ENCODE measurements at places on chromosomes 5 and 9.

- DNase-seq, result peak; percentile 83
Observed at GRCh38 chr9:124621371-124622328, 114.5 kb upstream of the NR5A1 start.

DNA sequence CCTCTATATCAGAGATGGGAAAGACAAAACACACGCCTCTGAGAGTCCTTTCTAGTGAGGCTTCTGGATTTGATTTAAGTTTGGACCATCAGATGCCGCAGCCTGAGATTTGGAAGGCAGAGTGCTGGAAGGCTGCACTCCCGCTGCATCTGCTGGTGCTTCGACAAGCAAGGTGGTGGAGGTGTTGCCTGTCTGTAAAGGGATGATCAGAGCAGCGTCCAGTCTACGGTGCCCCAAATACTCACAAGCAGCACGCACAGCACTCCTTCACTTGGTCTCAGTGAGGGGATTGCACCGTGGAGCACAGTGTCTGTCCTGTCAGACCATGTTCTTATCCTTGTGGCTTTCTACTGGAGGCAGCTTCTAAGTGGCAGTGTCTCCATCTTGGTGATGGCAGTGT is 221.4 kb downstream of the GADD45G start:
- no peak for DNase-seq

DNA sequence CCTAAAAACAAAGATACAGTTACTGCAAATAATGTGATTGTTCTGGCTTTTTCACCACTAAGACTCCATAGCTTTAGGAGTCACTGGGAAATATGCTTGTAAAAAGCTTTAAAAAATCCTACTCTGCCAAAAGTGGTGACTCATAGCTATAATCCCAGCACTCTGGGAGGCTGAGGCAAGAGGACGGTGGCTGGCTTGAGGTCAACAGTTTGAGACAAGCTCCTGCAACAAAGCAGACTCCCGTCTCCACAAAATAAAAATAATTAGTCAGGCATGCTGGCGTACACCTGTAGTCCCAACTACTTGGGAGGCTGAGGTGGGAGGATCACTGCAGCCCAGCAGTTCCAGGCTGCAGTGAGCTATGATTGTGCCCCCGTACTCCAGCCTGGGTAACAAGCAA is 406.4 kb downstream of the HTR1A start:
- no peak for DNase-seq

DNA sequence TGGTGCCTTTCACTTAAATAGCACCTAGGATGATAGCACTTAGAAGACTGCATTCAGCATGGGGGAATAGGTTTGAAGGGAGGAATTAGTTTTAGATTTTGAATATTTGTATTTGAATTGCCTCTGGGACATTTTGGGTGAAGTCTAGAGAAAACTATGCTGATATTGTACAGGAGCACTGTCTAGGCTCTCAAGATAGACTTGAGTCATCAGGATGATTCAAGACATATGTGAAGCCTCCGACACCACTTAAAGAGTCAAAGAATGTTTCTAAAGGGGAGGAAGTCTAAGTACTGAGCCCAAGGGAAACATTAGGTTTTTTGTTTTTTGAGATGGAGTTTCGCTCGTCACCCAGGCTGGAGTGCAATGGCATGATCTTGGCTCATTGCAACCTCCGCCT is 63.9 kb upstream of the CCDC180 start:
- no peak for DNase-seq

DNA sequence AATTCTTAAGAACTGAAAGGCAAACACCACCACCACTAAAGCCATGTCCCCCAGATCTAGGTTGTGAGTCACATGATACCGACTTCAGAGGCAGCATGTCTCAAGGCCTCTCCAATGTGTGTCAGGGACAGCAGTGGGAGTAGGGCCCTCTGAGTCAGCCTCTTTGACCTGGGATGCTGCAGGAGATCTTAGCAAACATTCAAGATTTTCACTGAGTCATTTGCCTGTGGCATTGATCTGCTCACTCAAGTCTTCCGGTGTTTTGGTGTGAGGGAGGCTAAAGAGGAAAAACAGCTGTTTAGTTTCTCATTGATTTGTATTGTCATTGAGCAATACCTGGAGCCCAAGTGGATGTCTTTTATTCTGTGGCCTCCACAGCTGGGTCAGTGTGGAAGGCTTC is 36.1 kb downstream of the TMC1 start:
- peak; percentile 74 for DNase-seq

DNA sequence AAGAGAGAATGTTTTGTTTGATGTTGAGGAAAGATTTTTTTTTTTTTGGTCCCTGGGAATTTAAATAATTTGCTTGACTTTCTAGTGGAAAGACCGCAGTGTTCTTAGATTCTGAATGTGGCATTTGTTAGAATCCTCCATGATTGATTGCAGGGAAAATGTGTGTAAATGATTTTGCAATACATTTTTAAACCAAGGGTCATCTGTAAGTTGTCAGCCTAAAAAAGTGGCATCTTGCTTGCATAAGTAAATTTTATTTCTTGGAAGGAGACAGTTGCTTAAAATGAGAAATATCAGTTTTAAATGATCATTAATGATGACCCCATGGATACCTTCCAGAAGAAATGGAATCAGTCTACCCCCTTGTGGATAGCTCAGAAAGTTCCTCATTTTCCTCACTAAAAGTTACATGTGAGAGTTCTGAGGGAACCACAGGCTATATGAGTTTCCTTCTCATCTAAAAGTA is 105.1 kb upstream of the SLC25A48 start:
- DNase-seq, result peak; percentile 34

GRCh38 chr9:91429501-91429900 is 5.9 kb upstream of the NFIL3 start:
- no peak for DNase-seq

- peak; percentile 49 for DNase-seq
Observed at GRCh38 chr5:125835293-125836172, 587.7 kb upstream of the GRAMD2B start.

DNA sequence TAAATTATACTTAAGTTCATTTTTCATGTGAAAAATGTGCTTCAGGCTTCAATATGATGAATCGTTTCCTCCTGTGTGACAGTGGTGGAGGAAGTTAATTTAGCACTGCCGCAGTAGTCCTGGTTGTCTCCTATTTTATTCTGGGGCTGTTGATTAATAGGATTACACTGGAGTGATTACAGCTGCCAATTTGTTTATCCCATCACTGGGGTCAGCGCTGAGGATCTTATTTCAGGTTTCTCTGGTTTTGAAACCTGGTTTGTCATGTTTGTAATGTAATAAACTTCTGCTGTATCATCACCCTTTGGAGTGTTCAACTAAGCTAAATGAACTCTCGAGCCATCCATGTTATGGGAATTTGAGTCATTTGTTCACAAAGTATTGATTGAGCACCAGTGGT is 241.7 kb upstream of the KCNN2 start:
- DNase-seq, result no peak

DNA sequence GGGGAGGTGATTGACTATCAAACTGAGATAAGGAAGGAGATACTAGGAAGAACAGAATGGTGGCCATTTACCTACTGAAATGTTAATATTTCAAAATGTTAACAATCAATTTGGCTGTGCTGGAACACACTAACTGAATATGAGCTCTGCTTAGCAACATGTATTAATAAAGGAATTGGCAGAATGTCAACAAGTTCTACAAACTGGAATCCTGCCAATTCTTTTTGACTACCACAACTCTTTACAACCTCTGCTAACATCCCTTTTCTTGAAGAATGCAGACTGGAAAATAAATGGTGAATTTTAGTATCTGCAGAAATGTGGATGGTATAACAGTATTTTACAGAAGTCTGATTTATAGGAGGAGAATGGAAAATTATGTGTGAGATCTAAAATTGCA is 446.4 kb downstream of the ISL1 start:
- peak; percentile 7 for DNase-seq

DNA sequence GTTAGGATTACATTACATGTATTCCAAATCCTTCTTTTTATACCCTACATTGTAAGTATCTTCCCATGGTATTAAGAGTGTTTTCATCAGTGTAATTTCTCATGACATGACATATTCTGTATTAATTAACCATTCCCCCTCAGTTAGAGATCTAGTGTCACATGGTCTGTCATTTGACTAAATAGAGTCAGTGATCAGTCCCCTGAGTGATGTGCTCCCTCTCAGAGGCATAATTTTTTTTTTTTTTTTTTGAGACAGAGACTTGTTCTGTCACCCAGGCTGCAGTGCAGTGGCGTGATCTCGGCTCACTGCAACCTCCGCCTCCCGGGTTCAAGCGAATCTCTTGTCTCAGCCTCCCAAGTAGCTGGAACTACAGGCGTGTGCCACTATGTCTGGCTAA is 218.6 kb downstream of the TTLL11 start:
- no peak for DNase-seq

DNA sequence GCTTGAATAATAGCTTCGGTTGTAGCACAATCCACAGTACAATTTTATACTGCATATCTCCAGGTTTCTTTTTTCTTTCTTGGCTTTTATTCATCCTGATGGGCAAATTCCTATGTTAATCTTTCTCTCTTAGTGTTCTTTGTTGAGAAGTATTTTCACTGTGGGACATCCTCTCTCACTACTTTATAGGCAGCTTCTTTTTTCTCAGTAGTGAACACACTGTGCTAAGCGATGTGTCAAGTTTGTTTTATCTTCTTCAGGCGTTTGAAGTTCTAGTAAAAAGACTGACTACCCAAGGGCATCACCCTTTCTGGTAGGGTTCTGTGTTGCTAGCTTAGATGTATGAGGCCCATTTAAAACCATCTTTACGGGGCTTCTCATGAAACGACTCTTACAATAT is 182.1 kb downstream of the FAM170A start:
- DNase-seq, result no peak

DNA sequence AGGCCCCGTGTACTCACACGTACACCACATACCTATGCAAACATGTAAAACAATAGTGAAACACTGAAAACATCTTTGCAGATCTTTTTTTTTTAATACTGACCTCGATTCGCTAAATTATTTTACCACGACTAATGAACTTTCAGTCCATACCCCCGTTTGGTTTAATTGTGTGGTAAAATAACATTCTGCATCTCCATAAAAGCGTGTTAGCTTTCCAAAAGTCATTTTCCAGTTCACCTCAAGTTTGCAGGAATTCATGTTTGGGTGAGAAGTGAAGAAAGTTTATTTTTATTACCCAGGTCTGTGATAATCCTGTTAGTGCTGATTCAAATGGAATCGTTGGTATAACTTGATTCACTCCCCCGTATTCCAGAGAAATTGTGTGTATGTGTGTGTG is 652 bp downstream of the ARSK start:
- no peak for DNase-seq

- DNase-seq, result no peak
Observed at GRCh38 chr9:87558606-87559190, 61.0 kb downstream of the DAPK1 start.

GRCh38 chr5:39262981-39263380 is 43.6 kb upstream of the FYB1 start:
- no peak for DNase-seq

DNA sequence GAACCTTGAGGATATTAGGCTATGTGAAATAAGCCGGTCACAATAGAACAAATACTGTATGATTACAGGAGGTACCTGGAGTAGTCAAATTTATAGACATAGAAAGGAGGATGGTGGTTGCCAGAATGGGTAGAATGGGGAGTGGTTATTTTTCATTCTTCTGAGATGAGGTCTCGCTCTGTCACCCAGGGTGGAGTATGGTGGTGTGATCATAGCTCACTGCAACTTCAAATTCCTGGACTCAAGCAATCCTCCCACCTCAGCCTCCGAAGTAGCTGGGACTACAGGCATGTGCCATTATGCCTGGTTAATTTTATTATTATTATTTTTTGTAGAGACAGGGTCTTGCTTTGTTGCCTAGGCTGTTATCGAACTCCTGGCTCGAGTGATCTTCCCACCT is 27.1 kb downstream of the SH3PXD2B start:
- no peak for DNase-seq

DNA sequence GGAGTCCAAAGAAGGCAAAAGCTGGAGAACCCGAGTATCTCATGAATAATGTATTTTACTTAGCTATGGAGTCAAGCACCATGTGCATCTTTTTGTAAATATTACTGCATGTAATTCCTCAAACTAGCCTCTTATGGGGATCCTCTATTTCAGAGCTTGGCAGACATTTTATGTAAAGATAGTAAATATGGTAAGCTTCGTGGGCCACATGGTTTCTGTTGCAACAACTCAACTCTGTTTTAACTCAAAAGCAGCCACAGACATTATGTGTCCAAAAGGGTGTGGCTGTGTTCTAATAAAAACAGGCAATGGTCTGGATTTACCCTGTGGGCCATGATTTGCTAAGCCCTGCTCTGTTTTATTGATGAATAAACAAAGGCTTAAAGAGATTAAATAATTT is 17.3 kb downstream of the DAPK1 start:
- DNase-seq, result no peak

DNA sequence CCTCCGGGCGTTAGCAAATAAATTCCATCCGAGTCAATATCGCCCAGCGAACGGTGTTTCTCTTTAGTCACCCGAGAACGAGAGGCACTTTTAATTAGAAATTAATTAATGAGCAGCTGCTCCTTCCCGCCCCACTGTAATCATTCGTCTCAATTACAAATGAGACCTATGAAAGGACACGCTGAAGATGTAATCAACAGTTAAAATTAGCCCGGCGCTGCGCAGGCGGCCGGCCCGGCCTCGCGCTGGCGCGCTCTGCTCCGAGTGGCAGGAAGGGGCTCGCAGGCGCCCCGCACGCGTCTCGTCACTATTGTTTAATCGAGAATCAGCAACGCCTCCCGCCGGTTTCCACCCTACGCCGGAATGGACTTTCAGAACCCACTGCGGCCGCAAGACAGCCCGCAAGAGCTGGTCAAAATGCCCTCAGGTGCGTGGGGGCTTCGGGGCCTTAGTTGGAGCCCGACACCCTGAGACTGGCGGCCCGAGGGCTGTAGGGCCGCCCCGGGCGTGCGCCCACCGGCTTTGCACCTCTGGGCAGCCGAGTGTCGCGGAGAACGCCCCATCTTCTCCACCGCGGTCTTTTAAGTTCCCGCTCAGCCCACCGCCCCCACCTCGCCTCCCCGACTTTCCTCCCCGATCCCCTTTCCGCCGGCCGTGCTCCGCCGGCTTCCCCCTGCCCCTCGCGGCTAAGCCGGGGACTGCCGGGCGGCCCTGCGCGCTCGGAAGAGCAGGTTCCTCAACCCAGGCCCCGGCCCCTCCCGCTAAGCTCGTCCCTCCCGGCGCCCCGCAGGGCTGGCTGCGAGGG is 597 bp upstream of the IRX4 start:
- no peak for DNase-seq

GRCh38 chr5:14870337-14871213 is 1.0 kb downstream of the ANKH start:
- DNase-seq, result no peak

- peak; percentile 30 for DNase-seq
Observed at GRCh38 chr5:154756009-154756867, 1.1 kb downstream of the LARP1 start.

- DNase-seq, result no peak
Observed at GRCh38 chr9:100401042-100401441, 25.9 kb upstream of the MSANTD3 start.

- DNase-seq, result no peak
Observed at GRCh38 chr5:158800481-158800880, 299.2 kb downstream of the EBF1 start.

DNA sequence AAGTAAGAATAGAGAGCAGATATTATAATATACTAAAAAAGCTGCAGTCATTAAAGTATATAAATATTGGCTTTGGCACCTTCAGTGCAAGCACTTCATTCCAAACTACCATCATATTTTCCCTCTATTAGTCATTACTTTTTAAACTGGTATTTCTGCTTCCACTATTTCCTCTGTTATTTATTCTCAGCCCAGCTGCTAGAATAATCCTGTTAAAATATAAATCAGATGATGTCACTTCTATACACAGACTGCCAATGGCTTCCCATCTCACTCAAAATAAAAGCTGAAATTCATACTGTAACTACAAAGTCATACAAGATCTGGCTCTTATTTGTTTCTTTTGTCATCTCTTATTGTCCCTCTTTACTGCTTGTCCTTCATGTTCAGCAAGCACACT is 432.9 kb downstream of the TLE4 start:
- DNase-seq, result no peak

All from ACHN (cell line).